Activated effector memory CD4-positive, alpha-beta T cell treated with anti-CD3 and anti-CD28 coated beads, Interleukin-2, amount 50 U/mL, for 16 hours (primary cell): ENCODE measurements at places on chromosomes 5 and 9.

DNA sequence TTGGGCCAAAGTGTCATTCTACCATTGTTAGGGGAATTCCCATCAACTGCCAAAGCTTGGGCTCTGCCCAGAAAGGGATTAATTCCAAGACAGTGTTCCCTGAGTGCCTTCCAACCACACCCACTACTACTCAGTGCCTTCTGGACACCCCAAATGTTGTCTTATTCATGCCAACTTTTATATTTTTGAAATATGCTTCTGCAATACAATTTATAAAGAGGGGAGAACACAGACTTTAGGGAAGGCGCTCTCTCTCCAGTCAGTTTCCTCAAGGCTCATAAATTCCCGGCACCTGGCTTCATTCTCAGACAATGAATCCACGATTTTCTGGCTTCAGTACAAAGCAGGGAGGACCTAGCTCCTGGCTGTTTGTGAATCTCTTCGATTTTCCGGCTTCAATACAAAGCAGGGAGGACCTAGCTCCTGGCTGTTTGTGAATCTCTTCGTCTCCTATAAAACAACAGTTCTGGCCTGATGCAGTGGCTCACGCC is 120.1 kb upstream of the MYO10 start:
- DNase-seq, result no peak

GRCh38 chr5:126777257-126777974 is 480 bp downstream of the LMNB1 start:
- peak; percentile 86 for DNase-seq

DNA sequence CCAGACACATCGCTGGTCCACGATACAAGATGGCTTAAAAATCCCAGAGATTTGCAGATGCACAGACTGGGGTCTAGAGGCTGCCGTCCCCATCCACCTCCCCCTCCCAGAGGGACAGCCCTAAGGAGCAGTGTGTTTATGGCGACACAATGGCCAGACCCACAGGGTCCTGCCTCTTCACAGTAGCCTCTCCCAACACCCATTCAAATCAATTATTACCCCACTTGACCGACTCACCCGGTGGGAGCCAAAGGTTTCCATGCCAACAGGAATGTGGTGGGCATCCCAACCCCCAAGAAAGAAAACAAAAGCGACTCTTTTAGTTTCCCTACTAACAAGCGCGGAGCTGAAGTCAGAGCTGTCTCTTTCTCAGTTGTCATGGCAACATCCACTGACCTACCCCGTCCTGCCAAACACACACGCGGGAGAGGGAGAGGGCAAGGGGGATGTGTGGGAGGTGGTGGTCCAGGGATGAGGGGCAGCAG is 209.0 kb downstream of the TTLL11 start:
- no peak for DNase-seq

GRCh38 chr5:38166832-38167231 is 91.5 kb upstream of the EGFLAM start:
- DNase-seq, result no peak

GRCh38 chr5:37606632-37607248 is 227.6 kb downstream of the WDR70 start:
- DNase-seq, result no peak

DNA sequence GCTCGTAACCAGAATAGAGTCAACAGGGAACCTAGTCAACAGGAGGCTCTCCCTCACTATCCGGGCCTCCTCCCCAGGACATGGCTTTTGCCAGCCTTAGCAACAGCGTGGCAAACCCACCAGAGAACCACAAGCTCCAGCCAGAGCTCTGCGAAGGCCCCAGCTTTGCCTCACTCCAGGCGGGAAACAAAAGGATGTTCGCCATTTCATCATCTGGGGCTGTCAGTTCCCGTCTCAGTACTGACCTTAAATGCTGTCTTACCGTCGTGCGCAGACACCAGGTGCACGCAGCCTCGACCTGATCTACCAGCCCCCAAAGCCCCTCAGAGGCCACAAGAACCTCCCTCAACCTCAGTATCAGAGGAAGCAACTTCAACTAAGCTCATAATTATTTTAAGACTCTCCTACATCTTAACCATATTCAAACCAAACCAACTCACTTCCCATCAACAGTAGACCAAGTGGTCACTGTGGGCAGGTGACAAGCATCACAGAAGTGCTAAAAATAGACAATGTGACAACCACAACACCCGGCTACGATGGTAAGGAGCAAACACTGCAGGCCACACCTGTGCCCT is 71.4 kb downstream of the SEMA4D start:
- peak; percentile 72 for DNase-seq

- DNase-seq, result no peak
These were observed 148.2 kb upstream of the LRRTM2 start for GRCh38 chr5:139023286-139023685.

GRCh38 chr5:127256886-127257597 is 33.6 kb upstream of the MEGF10 start:
- no peak for DNase-seq

DNA sequence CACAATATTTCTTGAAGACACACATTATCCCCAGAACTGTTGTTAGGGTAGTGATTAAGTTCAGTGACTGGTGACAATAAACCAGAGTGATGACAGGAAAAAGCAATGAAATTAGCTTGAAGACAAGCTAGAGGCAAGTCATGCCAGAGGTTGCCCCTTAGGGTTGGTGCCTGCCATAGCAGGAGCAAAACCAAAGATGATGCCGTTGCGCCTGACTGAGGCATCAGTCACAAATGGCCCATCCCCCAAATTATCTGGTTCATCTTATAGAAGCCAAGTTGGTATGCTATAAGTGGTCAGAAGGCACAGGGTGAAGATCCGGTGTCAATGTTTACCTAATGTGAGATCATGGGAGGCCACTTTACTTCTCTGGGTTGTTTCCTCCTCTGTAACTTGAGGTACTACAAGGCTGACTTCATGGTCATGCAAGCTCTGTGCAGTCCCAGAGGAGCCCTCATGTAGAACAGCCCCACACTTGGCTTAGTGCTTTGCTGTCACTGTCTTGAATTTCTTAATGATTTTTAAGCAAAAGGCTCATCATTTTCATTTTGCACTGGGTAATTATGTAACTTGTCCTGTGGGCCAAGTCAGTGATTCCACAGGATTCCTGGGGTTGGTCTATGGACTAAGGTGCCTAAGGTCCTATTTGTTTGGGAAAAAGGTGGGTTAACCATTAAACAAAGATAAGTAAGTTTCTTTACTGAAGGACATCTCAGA is 211.3 kb downstream of the MAN2A1 start:
- DNase-seq, result no peak

DNA sequence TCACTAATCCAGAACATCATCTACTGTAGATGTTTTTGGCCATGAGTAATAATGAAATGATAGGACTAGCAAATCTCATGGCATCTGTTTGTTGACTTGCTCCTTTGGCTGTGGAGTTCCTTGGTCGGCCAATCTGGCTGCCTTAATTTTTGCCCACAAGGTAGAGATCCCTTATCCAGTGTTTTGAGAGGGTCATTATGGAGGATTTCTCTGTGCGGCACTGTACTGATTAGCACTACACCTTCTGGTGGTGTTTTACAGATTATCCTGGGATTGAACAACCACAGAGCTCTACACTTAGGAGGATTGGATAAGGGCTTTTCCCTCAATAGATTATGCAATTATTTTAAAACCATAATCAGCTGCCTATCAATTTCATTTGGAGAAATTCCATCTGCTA is 3.2 kb upstream of the ENHO start:
- DNase-seq, result peak; percentile 13

GRCh38 chr5:91562922-91563321 is 179.8 kb upstream of the ARRDC3 start:
- no peak for DNase-seq

GRCh38 chr5:180136630-180137381 is 65.2 kb upstream of the RNF130 start:
- DNase-seq, result peak; percentile 45

GRCh38 chr5:68480335-68480940 is 264.9 kb downstream of the PIK3R1 start:
- no peak for DNase-seq

GRCh38 chr5:3836528-3836927 is 240.9 kb downstream of the IRX1 start:
- DNase-seq, result no peak

- no peak for DNase-seq
These were observed 139.5 kb downstream of the STARD4 start for GRCh38 chr5:111372799-111373198.

GRCh38 chr9:18396102-18396728 is 77.7 kb upstream of the ADAMTSL1 start:
- DNase-seq, result no peak

DNA sequence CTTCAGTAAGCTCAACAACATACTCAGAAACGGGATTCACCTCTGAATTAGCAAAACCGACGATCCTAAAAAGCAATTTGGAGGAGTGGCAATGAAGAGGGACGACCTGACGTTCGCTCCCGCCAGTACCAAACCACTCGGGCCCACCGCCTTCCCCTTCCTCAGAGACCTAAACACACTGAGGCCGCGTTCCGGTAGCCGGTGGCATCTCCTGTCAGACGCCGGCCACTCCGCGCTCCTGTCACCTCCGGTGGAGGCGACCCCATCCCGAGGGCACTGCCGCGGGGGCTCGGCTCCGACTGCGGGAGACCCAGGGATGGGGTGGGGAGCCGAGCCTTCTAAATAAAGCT is 617 bp downstream of the PPP6C start:
- peak; percentile 79 for DNase-seq

DNA sequence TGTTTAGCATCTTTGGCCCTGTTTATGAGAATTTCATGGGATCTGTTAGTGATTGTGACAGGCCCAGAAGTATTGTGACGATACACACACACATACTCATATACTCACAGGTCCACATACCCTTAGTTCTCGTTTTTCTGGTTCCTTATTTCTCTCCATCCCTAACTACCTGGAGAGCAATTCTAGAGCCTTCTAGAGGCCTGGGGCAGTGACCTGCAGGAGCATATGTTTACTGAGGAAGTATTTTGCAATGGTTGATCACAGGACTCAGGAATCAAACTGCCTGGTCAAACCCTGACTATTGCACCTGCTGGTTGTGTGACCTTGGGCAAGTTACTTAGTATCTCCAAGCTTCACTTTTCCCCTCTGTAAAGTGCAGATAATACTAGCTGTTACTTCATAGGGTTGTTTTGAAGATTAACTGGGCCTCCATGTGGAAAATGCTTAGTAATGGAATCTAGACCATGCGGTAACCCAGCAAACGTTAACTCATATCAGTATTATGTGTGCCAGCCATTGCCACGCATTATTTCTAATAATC is 8.7 kb downstream of the PAPPA start:
- DNase-seq, result no peak
